Fibroblast of upper back skin (primary cell): ENCODE measurements at places on chromosomes 12 and 14.

DNA sequence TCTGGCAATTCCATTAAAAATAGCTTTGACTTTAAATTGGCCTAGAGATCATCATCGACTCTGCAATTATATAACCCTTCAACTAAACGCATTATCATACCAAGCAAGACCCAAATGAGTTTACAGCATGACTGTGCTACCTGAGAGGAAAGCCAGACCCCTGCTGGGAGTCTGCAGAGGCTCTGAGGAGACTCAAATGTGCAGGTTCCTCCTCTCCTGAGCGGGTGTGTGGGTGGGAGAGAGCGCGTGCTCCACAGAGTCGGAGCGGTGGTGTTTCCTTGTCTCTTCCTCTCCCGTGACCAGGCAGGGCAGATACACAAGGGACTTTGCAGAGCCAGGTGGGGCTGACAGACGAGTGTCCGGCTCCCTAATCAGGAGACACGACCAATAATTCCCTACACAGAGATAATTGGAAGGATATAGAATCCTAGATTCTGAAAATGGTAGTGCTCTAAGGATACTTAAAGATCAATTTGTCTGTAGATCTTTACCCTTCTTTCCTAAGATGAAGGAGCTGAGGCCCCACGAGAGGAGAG is 74.1 kb downstream of the SLC8A3 start:
- DNase-seq: no peak

GRCh38 chr12:121515615-121516014 is 65.2 kb downstream of the KDM2B start:
- no peak for DNase-seq

DNA sequence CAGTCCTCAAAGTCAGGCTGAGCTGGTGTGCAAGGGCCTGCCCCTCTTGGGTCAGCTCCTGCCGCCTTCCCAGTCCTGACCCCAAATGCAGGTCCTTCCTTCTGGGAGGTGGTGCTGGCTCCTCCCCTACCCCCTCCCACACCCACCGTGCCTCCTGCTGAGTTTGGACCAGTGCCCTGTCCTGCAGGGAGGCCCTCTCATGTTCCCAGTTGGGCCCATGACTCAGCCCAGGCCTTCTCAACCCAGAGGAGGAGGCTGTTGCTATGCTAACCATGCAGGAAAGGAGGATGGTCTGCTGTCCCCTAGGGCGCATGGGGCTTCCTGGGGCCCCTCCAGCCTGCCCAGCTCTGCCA is 4.4 kb downstream of the ZBTB42 start:
- DNase-seq: peak; percentile 93

GRCh38 chr14:77610553-77610952 is 5.9 kb downstream of the SPTLC2 start:
- no peak for DNase-seq

GRCh38 chr12:53324113-53324778 is 2.8 kb upstream of the AAAS start:
- DNase-seq: no peak

DNA sequence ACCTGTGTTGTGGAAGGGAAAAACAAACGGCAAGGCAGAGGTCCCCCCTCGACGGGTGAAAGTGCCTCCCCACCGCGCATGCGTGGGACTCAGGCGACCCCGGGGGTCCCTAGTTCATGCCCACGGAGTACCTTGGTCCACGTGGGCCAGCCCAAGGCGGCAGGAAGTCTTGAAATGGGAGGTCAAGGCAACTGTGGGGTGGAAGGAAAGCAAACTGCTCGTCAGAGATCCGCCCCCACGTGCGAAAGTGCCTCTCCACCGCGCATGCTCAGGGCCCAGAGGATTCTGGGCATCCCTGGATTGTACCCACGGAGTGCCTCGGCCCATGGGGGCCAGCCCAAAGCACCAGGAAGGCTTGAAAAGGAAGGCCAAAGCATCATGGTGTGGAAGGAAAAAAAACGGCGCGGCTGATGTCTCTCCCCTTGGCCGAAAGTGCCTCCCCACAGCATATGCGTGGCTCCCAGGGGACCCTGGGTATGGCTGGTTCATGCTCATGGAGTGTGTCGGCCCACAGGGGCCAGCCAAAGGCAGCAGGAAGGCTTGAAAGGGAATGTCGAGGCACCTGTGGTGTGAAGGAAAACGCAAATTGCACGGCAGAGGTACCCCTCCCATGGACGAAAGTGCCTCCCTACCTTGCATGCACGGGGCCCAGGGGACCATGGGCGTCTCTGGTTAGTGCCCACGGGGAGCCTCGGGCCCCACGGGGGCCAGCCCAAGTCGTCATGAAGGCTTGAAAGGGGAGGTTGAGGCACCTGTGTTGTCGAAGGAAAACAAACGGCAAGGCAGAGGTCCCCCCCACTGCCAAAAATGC is 369.7 kb downstream of the ALG10 start:
- DNase-seq: no peak

DNA sequence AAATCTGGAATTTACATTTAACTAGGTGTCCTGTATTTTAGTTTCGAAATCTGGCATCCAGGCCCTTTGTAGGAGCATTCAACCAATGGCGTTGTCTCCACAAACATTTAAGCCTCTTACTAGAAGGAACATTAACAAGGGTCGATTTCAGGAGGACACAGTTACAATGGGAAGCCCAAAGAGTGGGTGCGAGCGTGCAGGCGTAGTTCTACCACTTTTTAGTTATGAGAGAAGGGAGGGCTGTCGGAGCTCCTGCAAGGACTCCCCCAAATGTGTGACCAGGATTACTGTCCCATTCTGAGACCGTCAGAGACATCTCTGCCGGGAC is 365 bp upstream of the ABHD4 start:
- no peak for DNase-seq

DNA sequence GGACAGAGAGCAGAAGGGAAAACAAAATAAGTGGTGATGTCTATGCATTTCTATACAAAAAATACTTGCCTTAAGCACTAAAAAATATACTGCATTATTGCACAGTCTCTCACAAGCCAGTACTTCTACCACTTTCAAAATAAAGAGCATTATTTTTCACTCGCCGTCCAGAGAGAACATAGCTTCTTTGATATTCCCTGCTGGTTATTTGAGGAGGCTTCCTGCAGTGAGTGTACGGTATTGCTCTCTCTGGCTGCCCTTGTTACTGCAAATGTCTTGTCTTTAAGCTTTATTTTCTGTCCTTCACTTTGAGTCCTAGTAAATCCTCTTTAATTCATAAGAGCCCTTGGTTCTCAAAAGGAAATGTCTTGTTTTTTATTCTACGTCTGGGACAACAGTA is 81.1 kb downstream of the EML1 start:
- no peak for DNase-seq

- DNase-seq: peak; percentile 51
Observed at GRCh38 chr12:122081697-122082221, 3.2 kb downstream of the MLXIP start.

DNA sequence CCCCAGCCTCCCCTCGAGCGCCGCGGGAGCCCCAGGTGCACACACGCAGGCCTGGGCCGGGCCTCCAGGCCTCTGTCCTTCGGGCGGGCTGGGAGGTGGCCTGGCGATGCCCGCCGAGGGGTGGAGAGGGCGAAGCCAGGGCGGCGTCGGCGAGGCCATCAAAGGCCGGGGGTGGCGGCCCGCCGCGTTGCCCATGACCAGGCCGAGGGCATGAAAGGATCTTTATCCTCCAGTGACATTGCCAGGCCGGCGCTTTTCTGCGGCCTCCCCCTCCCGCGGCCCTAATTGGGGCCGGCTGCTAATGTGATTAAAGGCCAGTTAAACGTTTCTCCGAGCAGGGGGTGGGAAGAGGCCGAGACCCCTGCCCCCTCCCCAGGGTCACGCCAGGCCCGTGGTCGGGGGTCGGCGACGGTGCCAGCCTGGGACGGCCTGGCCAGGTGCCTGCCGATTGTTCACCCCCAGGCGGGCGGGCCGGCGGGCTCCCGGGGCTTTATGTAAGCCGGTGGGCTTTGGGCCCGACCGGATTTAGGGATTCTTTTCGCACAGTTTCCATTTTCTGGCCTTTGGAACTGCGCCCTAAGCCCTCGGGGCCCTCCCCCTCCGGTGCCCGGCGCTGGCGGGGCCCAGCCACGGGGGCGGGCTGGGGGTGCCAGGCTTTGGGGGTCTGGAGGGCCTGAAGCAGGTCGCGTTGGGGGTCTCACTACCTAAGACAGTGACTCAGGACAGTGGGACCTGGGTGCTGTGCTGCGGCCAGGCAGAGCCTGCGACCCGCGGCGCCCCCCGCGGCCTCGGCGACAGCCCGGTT is 103.2 kb upstream of the DIO3 start:
- DNase-seq: no peak

GRCh38 chr12:55762646-55763045 is 19.7 kb downstream of the GDF11 start:
- DNase-seq: no peak

GRCh38 chr14:43887523-43887922 is 619.6 kb downstream of the FSCB start:
- no peak for DNase-seq

GRCh38 chr12:22781339-22781738 is 156.4 kb downstream of the ETNK1 start:
- DNase-seq: no peak

DNA sequence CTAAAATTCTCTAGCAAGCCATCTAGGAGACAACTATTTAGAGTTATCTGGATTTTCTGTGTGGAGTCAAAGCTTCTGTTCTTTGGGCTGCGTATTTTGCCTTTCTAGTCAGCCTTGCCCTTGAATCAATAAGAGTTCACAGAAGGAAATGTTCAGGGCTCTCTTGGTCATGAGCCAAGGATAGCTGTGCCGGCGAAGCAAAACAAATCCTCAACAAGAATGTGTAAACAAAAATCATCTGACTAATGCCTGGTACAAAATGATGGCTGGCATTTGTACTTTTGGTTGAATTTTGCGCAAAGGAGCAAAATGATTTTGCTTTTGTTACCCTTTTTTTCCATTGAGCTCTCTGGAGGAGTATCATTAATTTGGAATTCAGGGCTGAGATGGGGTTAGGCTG is 171.1 kb downstream of the DACT1 start:
- DNase-seq: peak; percentile 45

DNA sequence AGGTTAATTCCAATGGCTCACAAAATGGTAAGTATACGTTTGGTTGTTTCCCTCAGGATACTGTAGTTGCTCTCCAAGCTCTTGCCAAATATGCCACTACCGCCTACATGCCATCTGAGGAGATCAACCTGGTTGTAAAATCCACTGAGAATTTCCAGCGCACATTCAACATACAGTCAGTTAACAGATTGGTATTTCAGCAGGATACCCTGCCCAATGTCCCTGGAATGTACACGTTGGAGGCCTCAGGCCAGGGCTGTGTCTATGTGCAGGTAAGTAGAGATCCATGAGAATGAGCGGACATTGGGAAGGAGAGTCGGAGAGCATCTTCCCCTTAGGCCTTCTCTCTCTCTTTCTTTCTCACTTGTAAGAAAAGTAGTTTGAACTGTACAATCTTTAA is 45.4 kb downstream of the A2ML1 start:
- no peak for DNase-seq

GRCh38 chr14:75127903-75128595 is 1.2 kb upstream of the NEK9 start:
- DNase-seq: no peak

- DNase-seq: no peak
Observed at GRCh38 chr12:51832354-51833107, 16.0 kb downstream of the FIGNL2 start.

GRCh38 chr12:32821710-32822109 is 66.0 kb upstream of the YARS2 start:
- no peak for DNase-seq

- peak; percentile 42 for DNase-seq
Observed at GRCh38 chr12:72214163-72214562, 58.0 kb upstream of the TRHDE start.

GRCh38 chr14:51295646-51296263 is 55.7 kb downstream of the TMX1 start:
- no peak for DNase-seq

DNA sequence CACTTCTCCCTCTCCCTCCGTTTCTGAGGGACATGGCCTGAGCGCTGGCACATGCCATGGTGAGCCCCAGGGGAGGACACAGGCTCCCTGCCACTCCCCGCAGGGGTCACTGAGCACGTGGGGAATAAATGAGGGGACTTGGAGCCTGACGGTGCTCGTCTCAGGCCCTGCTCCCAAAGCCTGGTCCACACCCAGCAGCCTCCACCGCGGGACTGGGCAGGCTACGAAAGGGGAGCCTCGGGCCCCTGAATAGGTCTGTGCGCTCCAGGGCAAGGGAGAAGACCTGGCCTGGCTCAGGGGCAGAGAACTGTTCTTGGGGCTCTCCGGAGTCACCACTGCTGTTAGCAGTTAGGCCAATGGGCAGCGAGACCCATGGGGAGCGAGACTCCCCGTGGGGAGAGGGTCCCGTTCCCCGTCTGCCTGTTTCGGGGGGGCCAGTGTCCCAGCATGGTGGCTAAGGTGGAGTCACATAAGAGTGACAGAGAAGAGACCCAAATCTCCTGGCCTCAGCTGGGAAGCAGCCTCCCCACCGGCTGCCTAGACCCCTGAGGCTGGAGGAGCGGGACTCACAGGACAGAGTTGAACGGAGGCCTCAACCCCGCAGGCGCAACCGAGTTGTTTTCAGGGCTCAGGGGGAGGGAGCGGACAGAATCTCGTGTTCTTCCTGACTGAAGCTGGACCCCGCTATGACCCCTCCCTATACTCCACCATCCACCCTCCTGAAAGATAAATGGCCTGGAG is 329.8 kb upstream of the SFSWAP start:
- no peak for DNase-seq

DNA sequence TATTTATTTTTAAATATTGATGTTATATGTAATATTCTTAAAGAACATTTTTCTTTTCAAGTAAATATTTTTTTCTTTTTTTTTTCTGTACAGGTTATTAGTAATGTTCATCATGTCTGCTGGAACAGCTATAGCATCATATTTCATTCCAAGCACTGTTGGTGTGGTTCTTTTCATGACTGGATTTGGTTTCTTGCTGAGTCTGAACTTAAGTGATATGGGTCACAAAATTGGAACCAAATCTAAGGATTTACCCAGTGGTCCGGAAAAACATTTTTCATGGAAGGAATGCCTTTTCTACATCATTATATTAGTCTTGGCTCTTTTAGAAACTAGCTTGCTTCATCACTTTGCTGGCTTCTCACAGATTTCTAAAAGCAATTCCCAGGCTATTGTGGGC is 23.2 kb downstream of the PCNX4 start:
- no peak for DNase-seq

- no peak for DNase-seq
Observed at GRCh38 chr12:9333161-9333560, 125.0 kb upstream of the PZP start.

DNA sequence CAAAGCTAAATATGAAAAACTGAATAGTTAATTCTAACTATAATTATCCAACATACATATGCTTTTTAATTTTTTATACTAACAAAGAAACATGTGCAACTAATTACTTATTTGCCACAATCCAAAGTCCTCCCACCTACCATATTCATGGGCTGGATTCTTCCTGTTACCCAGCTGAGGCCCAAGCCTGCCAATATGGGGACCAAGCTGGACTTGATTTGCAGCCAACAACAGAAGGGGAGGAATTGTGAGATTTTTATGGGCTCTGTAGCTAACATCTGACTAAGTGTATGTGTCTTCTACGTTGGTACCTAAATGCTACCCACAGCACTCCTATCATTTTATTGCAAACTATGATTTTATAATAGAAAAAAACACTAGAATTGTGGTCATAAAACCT is 13.1 kb upstream of the ANKS1B start:
- DNase-seq: no peak
